ENCODE measurements at places on chromosomes 7 and 10. TPM values are rescaled to one million over a fixed set of nuclear protein-coding genes. Genes with fewer than 3 reads are reported as not detected.

GALNT17 gene
- total RNA-seq: 6.3 TPM

MKI67 gene
- total RNA-seq: 15.4 TPM

GRM3 gene
- total RNA-seq: 0.20 TPM

HEPACAM2 gene
- total RNA-seq: 0.89 TPM

ABCB4 gene
- 6.3 TPM for total RNA-seq
